ENCODE measurements at places on chromosomes 12 and 14.
A peak's percentile ranks its signal among the peaks of the same experiment; 100 is the strongest.

DNA sequence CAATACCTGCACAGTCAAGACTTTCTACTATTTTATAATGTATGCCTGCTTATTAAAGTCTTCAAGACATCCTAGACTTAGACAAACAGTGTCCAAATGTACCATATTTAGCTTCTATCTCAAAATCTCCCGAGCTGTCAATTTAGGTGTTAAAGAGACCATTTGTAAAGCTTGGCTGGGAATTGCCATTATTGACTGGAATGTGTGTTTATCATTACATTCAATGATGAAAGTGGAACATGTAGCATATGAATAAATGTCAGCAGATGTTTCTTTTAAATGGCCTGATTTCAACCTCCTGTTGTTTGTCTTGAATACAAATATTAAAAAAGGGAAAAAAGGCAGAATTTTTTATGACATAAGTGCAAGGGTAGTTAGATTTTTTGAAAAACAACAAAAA is 572.3 kb downstream of the PRKD1 start:
- DNase-seq, result no peak

- peak; percentile 15 for DNase-seq
These were observed 44.1 kb downstream of the PITPNM2 start for GRCh38 chr12:123106640-123107359.

GRCh38 chr12:45224311-45224710 is 8.4 kb downstream of the ANO6 start:
- no peak for DNase-seq

- DNase-seq, result no peak
These were observed 1382.1 kb downstream of the AACS start for GRCh38 chr12:126447346-126447745.

GRCh38 chr12:123096182-123096581 is 54.7 kb downstream of the PITPNM2 start:
- no peak for DNase-seq

GRCh38 chr14:84432676-84433075 is 1097.3 kb upstream of the FLRT2 start:
- no peak for DNase-seq

DNA sequence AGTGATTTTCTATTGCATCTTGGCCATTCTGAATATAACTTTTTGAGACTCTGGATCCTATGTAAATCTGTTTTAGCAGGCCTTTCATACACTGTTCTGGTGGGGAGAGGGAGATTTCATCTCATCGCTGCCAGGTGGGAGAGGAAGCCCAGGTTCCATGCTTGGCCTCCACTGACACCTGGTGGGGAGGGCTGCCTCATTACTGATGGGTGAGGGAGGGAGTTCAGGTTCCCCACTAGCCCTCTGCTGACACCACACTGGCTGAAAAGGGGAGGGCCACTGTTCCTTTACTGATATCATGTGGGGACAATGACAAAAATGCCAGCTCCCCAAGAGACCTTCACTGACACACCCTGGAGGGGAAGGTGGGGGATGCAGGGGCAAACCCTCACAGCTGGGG is 2.4 kb upstream of the GALNT8 start:
- no peak for DNase-seq

GRCh38 chr14:30621354-30621939 is 672 bp upstream of the SCFD1 start:
- no peak for DNase-seq

DNA sequence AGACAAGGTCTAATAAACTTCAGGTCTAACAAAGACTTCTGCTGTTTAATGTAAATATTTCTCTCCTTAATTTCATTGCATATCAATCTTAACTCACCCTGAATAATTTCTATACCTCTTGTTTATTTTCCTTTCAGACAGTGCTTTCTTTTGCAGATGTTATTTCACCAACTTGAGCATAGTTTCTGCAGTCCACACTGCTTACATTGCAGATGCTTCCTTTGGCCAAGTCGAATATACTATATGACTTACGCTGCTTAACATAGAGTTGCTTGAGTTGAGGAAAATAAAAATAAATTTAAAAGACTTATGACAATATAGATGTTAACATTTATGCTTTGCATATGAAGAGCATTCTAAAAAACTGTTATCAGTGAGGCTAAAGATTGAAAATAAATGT is 217.7 kb downstream of the PTPRO start:
- DNase-seq, result no peak

DNA sequence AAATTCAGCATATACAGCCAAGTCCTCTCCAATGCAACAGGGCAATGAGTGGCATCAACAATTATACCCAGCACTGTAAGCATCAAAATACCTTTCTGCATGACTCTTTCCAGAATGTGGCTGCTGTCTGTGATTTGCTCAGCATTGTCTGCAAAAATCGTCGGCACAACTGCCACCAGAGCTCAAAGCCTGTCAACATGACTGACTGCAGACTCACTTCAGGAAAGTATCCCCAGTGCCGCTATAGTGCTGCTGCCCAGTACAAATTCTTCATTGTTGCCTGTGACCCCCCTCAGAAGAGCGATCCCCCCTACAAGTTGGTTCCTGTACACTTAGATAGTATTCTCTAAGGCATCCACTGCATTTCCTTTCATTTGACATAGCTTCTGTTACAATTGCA is 735 bp downstream of the RNASE6 start:
- no peak for DNase-seq

DNA sequence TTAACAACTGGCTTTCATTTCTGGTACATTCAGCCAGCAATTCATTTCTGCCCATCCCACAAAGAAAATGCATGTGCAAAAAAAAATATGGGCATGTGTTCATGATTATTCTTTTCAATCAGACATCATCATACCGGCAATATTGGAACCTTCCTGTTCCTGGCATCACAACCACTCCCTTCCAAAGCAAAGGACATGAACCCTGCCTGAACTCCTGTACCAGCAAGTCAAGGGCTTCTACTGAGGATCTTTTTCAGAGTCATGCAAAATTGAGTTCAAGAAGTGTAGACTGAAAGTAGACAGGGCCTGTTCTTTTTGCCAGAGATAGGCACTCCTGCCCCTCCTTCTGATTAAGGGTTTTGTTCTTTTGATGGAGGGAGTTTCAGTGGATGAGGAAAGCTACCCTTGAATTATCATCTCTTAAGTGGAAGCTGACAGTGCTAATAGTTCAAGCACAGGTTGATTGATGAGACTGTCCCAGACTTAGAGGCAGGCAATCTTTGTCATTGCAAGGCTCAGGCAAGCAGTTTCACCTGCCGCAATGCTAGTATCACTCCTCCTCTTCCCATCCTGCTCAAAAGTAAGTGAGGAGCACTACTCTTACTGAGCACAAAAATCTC is 22.3 kb upstream of the DIO2 start:
- DNase-seq, result no peak

DNA sequence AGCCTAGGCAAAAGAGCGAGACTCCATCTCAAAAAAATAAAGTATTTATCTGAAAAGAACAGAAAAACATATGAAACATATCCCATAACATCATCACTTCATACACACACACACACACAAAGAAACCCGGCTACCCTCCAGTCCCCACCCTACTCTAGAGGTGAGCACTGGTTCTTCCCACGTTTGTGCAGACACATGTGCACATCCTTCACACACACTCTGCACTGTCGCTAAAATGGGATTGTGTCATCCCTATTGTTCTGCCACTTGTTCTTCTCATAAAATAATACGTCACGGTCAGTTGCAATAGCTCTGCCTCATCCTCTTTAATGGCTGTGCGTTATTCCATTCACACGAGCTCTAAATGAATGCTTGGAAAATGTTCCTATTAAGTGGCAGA is 85.9 kb upstream of the ANO2 start:
- DNase-seq, result no peak

- no peak for DNase-seq
These were observed 11.4 kb downstream of the RILPL1 start for GRCh38 chr12:123522164-123522563.

DNA sequence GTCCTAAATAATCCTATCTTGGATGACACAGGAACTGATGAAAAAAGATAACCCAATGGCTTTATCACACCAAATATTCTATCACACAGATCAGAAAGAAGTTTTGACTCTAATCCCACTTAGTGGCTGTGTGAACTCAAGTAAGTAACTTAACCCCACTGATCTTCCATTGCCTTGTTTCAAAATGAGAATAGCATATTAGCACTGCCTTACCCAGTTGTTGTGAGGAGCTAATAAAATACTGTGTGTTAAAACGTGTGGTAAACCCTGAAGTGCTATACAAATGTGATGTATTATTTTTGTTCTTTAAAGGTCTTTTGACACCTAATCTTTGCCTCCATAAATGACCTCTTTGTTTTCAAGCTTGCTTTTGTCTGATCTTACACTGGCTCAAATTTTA is 60.9 kb upstream of the ARID2 start:
- DNase-seq, result no peak

Data from stimulated activated CD8-positive, alpha-beta memory T cell treated with anti-CD3 and anti-CD28 coated beads, Interleukin-7, amount 100 ng/mL, for 24 hours (primary cell).